ENCODE measurements at places on chromosomes 6 and 20. TPM values are rescaled to one million over a fixed set of nuclear protein-coding genes. Genes with fewer than 3 reads are reported as not detected.

CNR1 gene
- 34.2 TPM for total RNA-seq

PSORS1C1 gene
- 1.9 TPM for total RNA-seq

THEMIS gene
- 0.96 TPM for total RNA-seq

EYA4 gene
- total RNA-seq, result 0.44 TPM

BTN1A1 gene
- not detected for total RNA-seq

C20orf204 gene
- total RNA-seq, result 0.66 TPM

PREX1 gene
- total RNA-seq, result 84.2 TPM

GINS1 gene
- 0.73 TPM for total RNA-seq

SLC17A2 gene
- not detected for total RNA-seq

CRIP3 gene
- 1.9 TPM for total RNA-seq

PSORS1C2 gene
- not detected for total RNA-seq

PNPLA1 gene
- total RNA-seq, result not detected

CLVS2 gene
- not detected for total RNA-seq

SLC22A23 gene
- total RNA-seq, result 10.9 TPM

SLC17A9 gene
- total RNA-seq, result 2.2 TPM

Measured in breast epithelium (tissue), 4 donors.